Liver (tissue), 10 donors: ENCODE measurements at places on chromosomes 3 and 15. TPM values are rescaled to one million over a fixed set of nuclear protein-coding genes. Genes with fewer than 3 reads are reported as not detected.
A peak's percentile ranks its signal among the peaks of the same experiment; 100 is the strongest.

- DNase-seq = no peak
Observed at GRCh38 chr3:128555098-128555825, 62.3 kb upstream of the GATA2 start.

GRCh38 chr15:90641581-90642463 is 75.3 kb upstream of the BLM start:
- DNase-seq = no peak

DNA sequence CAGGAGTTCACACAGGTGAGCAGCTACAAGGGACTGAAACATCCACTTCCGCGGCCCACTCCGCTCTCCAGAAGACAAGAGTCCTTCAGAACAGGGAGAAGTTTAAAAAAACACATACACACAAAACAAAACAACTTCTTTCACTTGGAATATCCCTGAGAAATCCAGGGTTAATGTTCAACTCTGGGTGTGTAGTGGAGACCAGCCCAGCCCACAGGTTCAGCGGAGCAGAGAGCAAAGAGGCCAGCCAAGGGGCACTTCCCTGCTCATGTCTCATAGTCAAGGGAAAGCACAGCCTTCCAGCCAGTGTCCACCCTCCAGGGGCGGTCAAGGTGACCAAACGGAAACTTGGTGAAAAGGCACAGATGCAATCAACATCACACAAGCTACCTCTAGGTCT is 41.6 kb downstream of the WNT5A start:
- DNase-seq = peak; percentile 41

DNA sequence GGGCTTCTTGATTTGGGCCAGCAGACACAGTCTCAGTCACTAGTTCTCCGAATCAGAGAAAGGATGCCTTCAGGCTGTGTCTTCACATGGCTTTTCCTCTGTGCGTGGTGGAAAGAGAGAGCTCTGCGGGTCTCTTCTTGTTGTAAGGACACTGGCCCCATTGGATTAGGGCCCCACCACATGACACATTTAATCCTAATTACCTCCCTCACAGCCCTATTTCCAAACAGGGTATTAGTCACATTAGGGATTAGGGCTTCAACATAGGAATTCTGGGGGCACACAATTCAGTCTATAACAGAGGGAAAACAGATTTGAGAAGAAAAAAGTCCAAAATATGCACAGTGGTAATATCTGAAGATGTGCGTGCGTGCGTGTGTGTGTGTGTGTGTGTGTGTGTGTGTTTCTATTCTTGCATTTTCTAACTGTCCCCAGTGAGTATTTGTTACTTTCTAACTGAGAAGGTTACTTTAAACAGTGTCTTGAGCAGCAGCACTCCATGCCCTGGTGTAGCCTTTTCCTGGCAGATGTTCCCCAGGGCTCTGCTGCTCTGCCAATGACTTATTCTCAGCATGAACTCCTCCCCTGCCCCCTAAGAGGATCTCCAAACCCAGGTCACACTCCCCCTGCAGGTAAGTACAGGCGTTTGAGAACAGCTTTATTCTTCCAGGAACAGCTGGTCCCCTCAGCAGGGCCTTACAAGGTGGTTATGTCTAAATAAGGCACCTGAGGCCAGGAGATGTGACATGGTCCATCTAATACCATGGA is 72.9 kb downstream of the RPL39L start:
- DNase-seq = no peak

GRCh38 chr15:55494931-55495330 is 13.1 kb downstream of the DNAAF4 start:
- no peak for DNase-seq

GRCh38 chr15:79296583-79296982 is 14.1 kb downstream of the ANKRD34C start:
- DNase-seq = no peak

DNA sequence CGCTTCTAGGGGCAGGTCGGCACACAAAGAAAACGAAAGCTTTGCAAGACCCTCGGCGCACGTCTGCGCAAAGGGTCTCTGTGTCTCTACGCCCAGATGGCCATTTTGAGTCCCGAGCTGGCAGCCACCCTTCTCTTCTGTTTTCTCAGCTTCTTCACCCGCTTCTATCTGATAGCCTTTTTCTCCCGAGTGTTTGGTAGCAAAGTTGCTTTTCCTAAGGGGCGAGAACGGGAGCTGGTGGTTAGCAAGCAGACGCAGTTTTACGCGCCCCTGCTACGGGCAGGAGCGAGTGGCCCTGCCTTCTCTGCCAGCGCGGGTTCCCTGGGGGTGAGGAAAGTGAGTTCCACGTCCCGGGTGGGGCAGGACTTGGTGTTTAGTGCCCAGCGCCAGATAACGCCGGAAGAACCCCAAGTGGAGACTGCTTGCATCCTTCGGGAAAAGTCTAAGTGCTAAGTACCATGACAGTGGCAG is 2.9 kb upstream of the MKRN2 start:
- peak; percentile 57 for DNase-seq

GRCh38 chr15:67177752-67178151 is 76.7 kb downstream of the AAGAB start:
- no peak for DNase-seq

DNA sequence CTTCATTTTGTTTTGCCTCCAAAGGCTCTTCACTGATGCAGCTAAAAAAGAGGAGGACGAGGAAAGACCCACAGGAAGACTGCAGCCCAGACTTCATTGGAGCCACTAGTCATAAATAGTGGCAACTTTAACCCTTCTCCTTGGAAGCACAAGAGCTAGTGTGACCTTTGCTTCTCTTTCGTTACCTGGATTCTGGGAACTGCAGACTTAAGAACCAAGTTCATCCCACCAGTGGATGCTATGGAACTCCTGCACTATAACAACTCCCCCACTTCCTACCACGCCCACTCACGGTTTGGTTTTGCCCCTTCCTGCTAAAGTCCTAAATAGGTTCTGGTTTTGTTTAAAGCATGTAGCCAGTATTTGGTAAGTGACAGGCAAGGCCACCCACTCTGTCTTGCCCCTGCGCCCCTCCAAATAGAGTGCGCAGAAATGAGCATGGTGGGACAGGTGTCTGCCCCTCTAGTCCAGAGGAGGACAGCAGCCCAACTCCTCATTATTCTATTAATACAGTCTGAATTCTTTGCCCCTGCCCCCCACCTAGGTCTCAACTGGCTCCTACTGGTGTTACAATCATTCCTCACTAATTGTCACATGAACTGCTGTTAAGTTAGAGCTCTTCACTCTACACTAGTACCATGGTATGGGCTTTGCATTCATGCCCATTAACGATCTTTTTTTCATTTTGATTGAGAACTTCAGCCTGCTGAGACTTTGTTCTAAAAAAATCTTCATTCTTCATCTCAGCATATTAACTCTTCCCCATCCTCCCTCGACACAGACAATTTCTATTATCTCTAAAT is 504.6 kb downstream of the FOXP1 start:
- no peak for DNase-seq

DNA sequence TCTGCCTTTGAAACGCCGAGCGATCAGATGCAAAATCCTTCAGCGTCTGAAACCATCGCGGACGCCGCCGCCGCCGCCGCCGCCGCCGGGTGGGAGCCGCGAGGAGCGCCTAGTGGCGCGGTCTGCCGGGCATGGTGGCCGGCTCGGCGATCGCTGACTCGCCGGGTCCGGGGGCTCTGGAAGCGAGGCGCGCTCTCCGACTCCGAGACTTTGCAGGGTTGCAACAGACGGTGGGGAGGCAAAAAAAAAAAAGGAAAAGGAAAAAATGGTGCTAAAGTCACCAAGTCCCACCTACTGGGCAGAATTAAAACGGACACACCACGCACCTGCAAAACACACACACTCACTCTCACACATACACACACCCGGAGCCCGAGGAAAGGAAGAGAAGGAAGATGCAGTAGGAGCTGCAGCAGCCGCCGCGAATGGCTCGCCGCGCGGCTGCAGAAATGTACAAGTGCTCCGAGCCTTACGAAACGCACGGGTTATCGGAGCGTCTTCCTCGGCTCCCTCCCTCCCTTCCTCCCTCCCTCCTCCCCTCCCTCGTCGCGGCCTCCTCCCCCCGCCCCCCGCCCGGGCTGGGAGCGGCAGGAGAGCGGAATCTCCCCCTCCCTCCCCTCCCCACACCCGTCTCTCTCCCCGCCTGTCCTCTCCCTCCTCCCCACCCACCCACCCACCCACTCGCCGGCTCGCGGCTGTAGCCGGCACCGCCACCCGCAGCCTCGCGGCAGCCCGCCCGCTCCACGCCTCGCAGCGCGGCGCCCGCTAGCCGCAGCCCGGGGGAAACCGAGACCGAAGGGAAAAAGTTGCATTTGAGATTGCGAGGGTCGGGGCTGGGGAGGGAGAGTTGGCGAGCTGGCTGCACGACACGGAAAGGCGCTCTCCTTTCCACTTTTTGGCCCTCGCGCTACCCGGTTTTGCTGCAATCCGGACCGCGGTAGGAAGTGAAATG is at the start of gene NTRK3:
Gene NTRK3 (minus strand): TSS at position 461 of the 952 bp plus-strand sequence. CDS start 586 bp downstream, outside the sequence.
- no peak for DNase-seq

GRCh38 chr3:102200126-102200525 is 234.7 kb upstream of the ZPLD1 start:
- no peak for DNase-seq

DNA sequence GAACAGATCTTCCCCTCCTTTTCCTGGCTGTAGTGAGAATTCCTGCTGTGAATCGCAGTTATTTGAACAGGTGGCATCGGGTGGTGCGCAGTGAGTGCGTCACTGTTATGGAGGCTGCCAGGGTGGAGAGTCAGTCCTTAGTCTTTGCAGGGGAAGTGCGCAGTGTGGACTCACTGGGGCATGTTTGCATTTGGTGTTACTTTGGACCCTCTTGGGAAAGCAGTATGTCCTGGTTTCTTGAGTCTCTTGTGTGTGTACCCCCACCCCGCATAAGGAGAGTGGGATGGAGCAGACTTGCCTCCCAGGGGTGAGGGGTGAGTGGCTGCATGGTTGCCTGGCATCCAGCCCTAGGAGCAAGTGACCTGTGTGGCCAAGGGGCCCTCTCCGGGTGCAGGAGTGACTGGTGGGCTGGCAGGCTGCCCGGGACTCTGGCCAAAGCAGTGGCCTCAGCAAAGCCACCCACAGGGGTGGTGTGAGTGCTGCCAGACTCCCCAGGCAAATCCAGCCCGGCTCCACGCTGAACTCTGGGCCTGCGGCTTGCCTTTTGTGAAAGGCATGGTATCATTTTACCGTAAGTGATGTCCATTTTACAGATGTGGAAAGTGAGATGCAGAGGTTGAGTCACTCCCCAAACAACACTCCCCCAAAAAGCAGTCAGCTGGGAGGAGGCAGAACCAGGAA is 46.4 kb downstream of the DNASE1L3 start:
- DNase-seq = peak; percentile 69

DNA sequence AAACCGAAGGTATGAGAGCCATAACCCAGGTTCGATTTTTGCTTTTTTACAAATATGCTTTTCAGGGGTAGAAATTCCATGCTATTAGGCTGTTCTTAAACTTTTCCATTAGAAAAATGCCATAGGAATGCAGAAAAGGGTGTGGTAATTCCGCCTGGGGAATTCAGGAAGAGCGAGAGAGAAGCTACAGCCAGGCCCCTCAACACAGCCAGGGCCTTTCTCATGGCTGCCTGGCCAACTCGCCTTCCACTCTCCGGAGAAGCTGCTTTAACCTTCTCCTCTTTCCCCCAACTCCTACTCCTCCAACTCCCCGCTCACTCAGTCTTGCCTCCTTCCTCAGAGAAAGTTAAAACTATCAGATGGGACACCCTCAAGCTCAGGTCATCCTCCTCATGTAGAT is 9.1 kb upstream of the TICRR start:
- no peak for DNase-seq

DNA sequence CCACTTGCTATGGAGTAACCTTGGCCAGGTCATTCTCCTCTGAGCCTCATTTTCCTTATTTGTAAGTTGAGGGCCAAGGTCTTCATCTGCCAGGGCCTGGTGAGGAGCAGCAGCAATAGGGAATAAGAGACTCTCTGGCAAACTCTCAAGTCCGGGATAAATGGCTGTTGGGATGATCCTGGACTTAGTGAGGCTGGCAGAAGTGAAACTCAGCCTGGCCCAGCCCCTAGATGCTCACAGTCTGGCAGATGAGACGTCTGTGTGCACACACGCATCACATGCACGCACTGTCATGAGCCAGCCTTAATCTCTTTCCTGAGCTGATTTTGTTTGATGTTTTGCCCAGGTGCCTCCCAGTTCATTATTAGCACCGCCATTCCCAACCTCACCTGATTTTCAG is 26.8 kb downstream of the SLC6A6 start:
- no peak for DNase-seq

- no peak for DNase-seq
Observed at GRCh38 chr3:129560911-129561594, 18.1 kb downstream of the H1-8 start.

- DNase-seq = no peak
Observed at GRCh38 chr3:46896386-46896785, 18.9 kb downstream of the PTH1R start.

Gene GRAMD2A
- total RNA-seq = not detected

Gene ADAMTS7
- total RNA-seq = 1.3 TPM

Gene TTLL13
- 0.08 TPM for total RNA-seq

Gene CHRM5
- total RNA-seq = not detected

Gene BCL2A1
- 1.8 TPM for total RNA-seq

Gene ABHD17C
- 2.9 TPM for total RNA-seq

Gene SCN11A
- 0.08 TPM for total RNA-seq

Gene KLHL6
- 1.6 TPM for total RNA-seq

Gene TMC3
- not detected for total RNA-seq

Gene HDAC11
- total RNA-seq = 9.0 TPM
